ENCODE measurements at places on chromosomes 4 and X.

GRCh38 chr4:156957556-156957955 is 14.0 kb downstream of the PDGFC start:
- no peak for DNase-seq

DNA sequence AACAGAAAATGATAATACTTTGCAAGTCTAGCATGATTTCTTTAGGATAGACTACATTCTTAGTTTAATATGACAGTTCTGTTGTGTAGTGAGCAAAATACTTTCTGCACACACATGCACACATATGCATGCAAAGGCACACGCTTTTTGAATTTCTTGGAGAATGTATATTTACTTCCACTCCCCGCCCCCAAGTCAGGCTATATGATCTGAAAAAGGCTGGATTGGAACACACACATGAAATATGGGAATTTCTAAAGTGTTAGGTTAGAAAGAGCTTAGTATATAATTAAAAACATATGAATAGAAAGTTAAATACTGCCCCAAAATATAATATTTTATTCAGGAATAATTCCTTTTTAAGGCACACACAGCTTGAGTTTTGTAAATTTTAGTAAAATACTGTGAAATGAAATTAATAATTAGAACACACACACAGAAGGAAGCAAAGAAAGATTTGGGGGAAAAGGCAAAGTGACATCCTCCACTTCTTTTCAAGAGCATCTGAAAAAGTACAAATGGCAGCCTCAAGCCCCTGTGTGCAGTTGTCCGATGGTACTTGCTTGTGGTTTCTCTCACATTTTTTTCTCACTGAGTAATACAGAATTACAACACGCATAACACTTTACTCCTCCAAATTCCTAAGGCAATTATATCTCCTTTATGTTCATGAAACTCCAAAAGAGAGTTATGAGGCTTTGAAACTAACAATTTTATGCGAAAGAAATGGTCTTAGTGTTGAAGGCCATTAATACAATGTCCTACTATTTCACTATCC is 228.9 kb upstream of the ETNPPL start:
- no peak for DNase-seq

GRCh38 chr4:41632481-41633073 is 94.6 kb downstream of the LIMCH1 start:
- DNase-seq: no peak

- no peak for DNase-seq
These were observed 9.9 kb downstream of the BCAP31 start for GRCh38 chrX:153714256-153714655.

GRCh38 chrX:110402850-110403221 is 44.2 kb downstream of the RTL9 start:
- DNase-seq: no peak

- no peak for DNase-seq
These were observed 60.5 kb downstream of the CPE start for GRCh38 chr4:165439344-165439743.

- DNase-seq: no peak
These were observed 58.7 kb upstream of the MTM1 start for GRCh38 chrX:150509703-150510102.
